ENCODE measurements at places on chromosomes 16 and 17.
A peak's percentile ranks its signal among the peaks of the same experiment; 100 is the strongest.

- no peak for DNase-seq
Measured at GRCh38 chr17:81258292-81258691, 19.2 kb downstream of the NDUFAF8 start.

- peak; percentile 82 for DNase-seq
Measured at GRCh38 chr16:1351582-1352362, at the start of the genes GNPTG and TSR3. TSS of gene GNPTG (plus strand) at chr16:1351931. CDS start at chr16:1351966, 35 bp downstream. TSS of gene TSR3 (minus strand) at chr16:1351878. CDS start at chr16:1351804, 74 bp downstream.

- DNase-seq = no peak
Measured at GRCh38 chr16:17437981-17438380, 32.8 kb downstream of the XYLT1 start.

DNA sequence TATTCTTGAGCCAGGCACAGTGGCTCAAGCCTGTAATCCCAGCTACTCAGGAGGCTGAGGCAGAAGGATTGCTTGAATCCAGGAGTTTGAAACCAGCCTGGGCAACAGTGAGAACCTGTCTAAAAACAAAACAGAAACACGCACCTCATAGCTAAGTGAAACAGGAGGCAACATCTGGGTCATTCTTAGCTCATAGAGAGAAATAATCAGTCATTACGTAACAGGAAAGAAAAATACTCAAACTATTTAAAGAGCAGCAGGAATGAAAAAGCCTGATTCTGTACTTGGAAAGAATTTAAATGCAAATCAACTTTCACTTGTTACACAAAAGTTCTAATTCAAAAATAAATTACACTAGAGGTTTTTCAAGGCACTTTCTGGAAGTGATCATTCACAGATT lies 17.2 kb downstream of the CHCT1 start:
- DNase-seq = no peak

GRCh38 chr17:44222112-44222869 lies 2.8 kb upstream of the UBTF start:
- DNase-seq = peak; percentile 75

GRCh38 chr16:74778646-74779045 lies 4.0 kb upstream of the FA2H start:
- no peak for DNase-seq

- DNase-seq = no peak
Measured at GRCh38 chr16:3171181-3171854, 16.7 kb upstream of the OR1F1 start.

DNA sequence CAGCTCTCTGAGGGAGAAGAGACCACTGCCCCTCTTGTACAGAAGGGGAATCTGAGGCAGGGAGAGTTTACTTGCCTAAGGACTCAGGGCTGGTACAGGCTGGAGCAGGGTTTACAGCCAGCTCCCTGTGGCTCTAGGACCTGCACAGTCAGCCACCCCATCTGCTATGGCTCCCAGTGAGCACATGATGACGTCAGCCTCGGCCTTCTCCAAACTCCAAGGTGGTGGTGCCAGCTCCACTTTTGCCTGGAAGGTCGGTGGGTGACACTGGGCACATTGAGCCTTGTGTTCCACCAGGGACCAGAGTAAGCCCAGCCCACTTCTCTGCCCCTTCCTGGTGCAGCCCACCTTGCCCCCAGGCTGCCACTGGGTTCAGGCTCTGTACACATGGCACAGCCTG lies 202.2 kb downstream of the ENGASE start:
- DNase-seq = no peak

DNA sequence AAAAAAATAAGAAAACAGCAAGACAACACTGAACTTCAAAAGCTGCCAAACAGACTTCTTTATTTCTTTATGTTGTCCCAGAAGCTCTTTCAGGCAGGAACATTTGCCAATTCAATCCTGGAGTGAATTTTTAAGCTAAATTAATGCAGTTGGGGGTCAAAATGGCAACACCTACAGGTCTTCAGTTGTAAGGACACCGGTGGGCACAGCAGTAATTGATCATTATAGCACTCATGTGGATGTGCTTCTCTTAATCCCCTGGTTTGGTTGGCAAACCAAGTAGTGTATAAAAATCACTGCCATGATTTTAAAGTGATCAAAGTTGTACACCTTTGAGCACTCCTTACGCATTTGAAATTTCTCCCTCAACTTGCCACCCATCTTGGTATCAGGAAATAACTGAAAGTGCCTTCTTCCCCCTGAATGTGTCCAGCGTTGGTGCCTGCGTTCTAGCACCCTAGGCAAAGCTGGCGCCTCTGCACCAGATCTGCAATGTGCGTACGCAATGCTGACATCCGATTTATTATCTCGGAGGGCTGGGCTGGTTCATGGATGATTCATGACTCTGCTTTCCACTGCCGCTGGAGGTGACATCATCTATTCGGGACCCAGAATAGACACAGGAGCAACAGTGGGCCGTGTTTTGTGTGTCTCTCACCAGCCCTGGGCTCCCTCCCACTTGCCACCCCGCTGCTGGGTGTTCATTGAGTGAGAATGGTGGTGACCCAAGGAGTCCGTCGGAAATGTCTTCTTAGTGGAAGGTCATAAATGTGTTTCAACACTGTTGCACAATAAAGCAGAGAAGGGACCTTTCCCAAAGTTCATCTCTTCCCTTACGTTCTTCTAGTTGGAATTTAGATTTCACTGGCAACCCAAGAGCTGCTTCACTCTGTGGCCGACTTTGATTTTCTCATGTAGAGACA lies 203.4 kb downstream of the CCDC182 start:
- no peak for DNase-seq

GRCh38 chr17:62696726-62697490 lies 69.4 kb downstream of the MRC2 start:
- DNase-seq = no peak

DNA sequence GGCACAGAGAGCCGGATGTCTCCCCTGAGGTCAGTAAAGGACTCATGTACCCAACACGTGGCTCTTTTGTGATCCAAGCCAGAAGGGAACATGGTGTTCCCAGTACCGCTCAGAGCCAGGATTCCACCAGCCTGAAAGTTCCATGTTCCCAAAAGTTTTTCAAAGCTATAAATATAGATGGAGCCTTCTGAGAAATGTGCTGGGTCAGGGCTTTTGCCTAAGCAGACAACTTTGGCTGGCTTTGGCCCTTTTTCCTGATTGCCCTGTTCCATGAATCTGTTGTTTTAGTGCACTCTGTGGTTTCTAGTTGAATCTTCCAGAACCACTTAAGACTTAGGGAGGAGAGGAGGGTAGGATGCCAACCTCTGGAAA lies 128.5 kb upstream of the HS3ST2 start:
- no peak for DNase-seq

DNA sequence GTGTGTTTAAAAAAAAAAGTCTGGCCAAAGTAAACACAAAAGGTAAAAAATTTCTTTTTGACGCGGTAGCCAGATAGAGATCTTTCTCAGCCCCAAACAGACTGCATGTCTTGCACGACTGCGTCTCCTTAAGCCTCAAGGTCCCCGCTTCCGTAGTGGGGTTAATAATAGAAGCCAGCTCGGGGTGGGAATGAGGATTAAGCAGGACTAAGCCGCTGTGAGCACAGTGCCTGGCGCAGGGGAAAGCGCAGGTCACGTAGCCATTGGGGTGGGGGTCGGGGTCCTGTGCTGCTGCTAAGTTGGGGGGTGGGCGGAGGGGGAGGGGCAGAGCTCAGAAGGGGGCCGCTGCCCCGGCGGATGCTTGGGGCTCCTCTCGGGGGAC lies 521 bp downstream of the GGA2 start:
- no peak for DNase-seq

GRCh38 chr17:37294888-37295287 lies 80.9 kb upstream of the C17orf78 start:
- DNase-seq = no peak

DNA sequence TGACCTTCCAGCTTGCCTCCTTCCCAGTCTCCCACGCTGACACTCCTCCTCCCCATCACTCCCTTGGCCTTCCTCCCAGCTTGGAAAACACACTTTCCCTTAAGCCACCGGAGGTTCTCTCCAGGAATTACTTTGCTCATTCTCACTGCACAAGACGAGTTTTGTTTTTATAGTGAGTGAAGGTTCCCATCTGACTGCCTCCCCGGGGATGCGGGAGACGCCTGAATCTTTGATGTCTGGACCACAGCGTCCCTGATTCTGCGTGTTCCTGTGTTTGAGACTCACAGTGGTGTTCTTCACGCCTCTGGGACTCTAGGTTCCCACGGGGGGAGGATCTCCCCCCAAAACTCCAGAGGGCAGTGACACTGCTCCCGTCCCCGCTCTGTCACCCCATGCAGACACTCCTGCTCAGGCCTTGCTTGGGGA lies 2.0 kb downstream of the DNAI2 start:
- no peak for DNase-seq
